ENCODE measurements at places on chromosomes 2 and 18.

DNA sequence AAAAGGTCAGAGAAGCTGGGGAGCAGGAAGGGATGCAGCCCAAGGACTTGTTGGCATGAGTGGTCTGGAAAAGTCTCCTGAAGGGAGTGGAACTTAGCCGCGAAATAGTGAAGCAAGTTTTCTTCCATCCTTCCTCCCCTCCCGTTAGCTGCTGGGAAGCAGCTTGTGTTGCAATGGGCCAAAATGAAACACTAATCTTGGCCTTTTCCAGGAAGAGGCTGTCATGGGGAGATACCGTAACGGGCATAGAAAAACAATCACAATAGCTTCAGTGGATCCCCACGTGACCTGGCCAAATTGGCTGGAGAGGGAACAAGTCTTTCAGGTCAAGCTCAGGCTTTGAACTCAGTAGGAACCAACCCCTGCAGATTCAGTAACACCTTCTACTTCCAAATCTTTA lies 49.3 kb downstream of the SEMA4F start:
- DNase-seq: no peak

DNA sequence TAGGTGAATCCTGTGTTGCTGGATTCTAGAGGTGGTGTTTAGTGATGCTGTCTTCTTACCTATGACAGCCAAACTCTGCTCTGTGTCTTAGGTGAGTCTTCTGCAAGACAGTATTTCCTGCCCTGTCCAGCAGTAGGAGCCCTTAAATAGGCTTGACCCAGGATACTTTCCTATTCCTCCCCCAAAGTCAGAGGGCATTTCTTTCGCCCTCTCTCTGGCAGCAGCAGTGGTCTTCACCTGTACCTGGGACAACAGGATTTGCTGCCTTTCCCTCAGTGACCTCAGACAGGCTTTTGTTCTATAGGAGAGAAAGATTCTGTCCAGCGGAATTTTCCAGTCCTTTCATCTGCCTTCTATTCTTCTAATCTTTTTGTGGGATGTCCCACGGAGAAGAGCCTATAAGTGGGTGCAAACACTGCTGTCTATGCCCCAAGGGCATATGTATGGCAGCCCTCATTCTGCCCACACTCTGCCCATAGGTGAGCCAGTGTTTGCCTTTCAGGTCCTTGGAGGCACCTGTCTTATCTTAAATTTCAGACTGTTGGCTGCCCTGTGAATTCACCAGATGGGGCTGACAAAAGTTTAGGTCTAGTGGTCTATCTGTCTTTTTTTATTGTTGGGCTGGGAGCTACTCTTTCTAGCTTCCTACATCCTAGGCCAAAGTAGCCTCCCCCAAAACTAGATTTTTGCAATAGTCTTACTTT lies 177.3 kb upstream of the SPOPL start:
- DNase-seq: no peak

- no peak for DNase-seq
Measured at GRCh38 chr2:207238831-207239701, 73.3 kb upstream of the KLF7 start.

GRCh38 chr2:7119132-7119835 lies 202.1 kb downstream of the RNF144A start:
- peak; percentile 34 for DNase-seq

DNA sequence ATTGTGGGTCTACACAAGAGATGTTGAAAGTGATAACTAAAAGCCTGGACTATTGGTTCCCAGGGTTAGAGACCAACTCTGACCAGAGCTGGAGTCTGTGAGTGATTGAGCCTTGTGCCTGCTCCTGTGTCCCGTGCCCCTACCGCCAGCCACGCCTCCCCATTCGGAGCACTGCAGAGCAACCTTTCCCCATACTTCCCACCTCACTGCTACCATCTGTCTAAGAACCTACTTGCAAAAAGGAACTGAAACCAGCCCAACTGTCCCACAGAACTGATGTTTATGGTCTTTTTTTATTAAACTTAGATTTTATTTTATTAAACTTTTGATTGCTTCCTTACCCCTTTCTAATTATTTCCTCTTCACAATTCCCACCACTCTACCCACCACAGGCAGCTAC lies 300.3 kb upstream of the MGAT5 start:
- DNase-seq: no peak

- no peak for DNase-seq
Measured at GRCh38 chr2:79757526-79757925, 244.7 kb downstream of the CTNNA2 start.

GRCh38 chr18:9172506-9173127 lies 36.0 kb downstream of the ANKRD12 start:
- no peak for DNase-seq

- DNase-seq: no peak
Measured at GRCh38 chr2:44778671-44779476, 162.6 kb upstream of the SIX3 start.

GRCh38 chr2:118443596-118443995 lies 355.3 kb downstream of the INSIG2 start:
- no peak for DNase-seq
